ENCODE measurements at places on chromosomes 5 and 9. TPM values are rescaled to one million over a fixed set of nuclear protein-coding genes. Genes with fewer than 3 reads are reported as not detected.

Gene MAMDC4
- total RNA-seq, result 15.9 TPM

Gene MAMDC2
- total RNA-seq, result not detected

Gene RALGPS1
- 2.4 TPM for total RNA-seq

Gene SLC4A9
- total RNA-seq, result 0.12 TPM

Gene RBM18
- total RNA-seq, result 25.8 TPM

Gene RAPGEF1
- 59.9 TPM for total RNA-seq

Gene PCDHB16
- not detected for total RNA-seq

Gene TAF1L
- not detected for total RNA-seq

DNA sequence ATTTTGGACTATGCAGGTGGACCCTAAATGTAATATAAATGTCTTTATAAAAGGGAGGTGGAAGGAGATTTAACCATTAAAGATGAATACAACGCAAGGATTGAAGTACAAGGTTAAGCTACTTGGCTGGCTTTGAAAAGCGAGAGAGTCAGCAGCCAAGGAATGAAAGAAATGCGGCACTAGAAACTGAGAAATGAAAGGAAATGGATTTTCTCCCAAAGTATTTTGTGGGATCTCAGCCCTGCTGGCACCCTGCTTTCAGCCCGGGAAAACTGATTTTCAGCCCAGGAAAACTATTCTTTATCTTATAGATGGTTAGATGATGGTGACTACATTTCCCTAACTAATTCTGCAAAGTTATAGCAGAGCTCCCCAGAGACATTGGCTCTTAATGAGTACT, 1349.6 kb upstream of the C9orf72 start:
- H3K36me3 ChIP-seq, result no peaks in the 10 kb centered on the region
- no peaks in the 10 kb centered on the region for H3K4me1 ChIP-seq
- no peak overlapping the region for H3K4me3 ChIP-seq
- DNase-seq, result no peak
- no peaks in the 10 kb centered on the region for H3K27me3 ChIP-seq
- H3K27ac ChIP-seq, result no peak overlapping the region

DNA sequence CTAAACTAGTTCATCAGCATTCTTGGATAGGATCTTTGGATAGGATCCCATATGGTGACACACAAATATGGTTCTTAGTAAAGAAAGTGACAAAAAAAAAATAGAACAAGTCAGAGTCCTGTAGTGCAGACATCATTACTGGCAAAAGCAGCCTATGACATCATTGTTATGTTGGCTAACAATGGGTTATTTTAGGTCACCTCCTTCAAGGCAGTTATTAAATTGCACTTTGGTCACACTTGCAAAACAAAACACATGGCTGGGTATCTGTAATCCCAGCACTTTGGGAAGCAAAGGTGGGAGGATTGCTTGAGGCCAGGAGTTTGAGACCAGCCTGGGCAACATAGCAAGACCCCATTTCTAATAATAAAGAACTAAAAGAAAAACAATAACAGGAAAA, 185.9 kb downstream of the KIAA0825 start:
- H3K4me1 ChIP-seq, result no peaks in the 10 kb centered on the region
- no peak overlapping the region for H3K4me3 ChIP-seq
- H3K27me3 ChIP-seq, result no peaks in the 10 kb centered on the region
- H3K27ac ChIP-seq, result no peak overlapping the region
- DNase-seq, result no peak
- H3K36me3 ChIP-seq, result peaks cover 2% of the 10 kb centered on the region

DNA sequence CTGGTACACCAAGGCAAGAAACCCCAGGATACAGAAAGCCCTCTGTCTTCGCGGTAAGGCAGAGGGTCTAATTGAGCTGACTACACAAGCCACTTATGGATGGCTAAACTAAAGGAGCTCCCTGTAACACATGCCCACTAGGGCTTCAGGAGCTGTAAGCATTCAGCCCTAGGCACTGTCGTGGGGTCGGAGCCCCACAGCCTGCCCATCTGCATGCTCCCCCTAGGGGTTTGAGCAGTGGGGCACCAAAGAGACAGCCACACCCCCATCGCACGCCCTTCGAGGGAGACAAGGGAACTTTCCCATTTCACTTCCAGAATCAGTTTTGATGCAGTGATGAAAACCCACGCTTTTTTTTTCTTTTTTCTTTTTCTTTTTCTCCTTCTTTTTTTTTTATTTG, 11.0 kb upstream of the MTMR12 start:
- no peaks in the 10 kb centered on the region for H3K36me3 ChIP-seq
- H3K4me3 ChIP-seq, result no peak overlapping the region
- no peak for DNase-seq
- no peak overlapping the region for H3K27ac ChIP-seq

GRCh38 chr9:117454711-117455110, 39.9 kb upstream of the ASTN2 start:
- no peak for DNase-seq
- H3K4me1 ChIP-seq, result no peaks in the 10 kb centered on the region
- H3K27ac ChIP-seq, result no peak overlapping the region
- H3K36me3 ChIP-seq, result no peaks in the 10 kb centered on the region

GRCh38 chr5:90558344-90559192, at the start of gene ADGRV1:
Gene ADGRV1, plus strand, starts transcription at chr5:90558797. Its CDS starts 99 bp downstream, at chr5:90558896.
- H3K4me1 ChIP-seq, result peaks cover 9% of the 10 kb centered on the region
- H3K4me3 ChIP-seq, result peak within 1 kb of the TSS; percentile 50
- DNase-seq, result no peak
- H3K27me3 ChIP-seq, result peaks cover 54% of the 10 kb centered on the region
- no peak within 1 kb of the TSS for H3K27ac ChIP-seq

DNA sequence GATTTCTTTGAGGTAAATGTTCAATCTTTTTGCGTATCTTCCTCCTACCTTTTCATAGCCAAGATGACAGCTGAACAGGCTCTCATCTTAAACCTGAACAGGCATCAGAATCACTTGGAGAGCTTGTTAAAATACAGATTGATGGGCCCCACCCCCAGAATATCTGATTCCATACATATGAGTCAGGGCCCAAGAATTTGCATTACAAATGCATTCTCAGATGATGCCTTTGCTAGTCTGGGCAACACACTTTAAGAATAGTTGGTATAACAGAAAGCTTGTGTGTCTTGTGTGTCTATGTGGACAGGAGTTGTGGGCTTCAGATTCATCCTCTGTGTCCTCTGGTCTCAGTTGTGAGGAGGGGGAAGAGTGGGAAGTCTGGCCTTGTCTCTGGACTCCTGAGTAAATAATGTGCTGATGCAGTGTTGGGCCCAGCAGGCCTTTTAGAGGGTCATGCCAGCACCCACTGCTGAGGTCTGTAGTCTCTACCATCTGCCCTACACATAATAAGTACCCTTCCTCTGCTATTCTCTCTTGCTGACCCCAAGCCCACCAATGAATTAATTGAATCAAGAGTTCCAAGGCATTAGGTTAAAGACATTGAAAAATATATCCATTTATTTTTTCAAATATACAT, 43.1 kb downstream of the PTCD2 start:
- no peaks in the 10 kb centered on the region for H3K27me3 ChIP-seq
- H3K36me3 ChIP-seq, result peaks cover 32% of the 10 kb centered on the region
- H3K4me3 ChIP-seq, result no peak overlapping the region

DNA sequence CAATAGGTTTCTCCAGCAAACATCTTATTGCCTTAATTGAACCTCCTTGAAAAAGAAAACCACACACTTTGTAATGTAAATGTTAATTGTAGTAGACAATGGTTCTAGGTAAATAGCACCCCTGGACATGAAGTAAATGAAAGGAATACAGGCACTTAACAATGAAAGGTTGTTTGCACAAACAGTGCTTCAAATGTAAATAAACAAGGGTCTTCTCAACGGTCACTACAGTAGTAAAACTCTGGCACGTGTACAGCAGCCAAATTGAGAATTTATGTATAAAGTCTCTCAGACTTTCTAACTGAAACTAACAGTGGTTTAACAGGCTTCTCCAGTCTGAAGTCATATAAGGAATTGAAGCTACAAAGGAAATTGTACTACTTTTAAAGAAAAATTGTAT, 218.3 kb downstream of the MEF2C start:
- H3K36me3 ChIP-seq, result peaks cover 2% of the 10 kb centered on the region
- no peak for DNase-seq
- H3K4me1 ChIP-seq, result peaks cover 31% of the 10 kb centered on the region
- no peak overlapping the region for H3K4me3 ChIP-seq
- H3K27ac ChIP-seq, result no peak overlapping the region

DNA sequence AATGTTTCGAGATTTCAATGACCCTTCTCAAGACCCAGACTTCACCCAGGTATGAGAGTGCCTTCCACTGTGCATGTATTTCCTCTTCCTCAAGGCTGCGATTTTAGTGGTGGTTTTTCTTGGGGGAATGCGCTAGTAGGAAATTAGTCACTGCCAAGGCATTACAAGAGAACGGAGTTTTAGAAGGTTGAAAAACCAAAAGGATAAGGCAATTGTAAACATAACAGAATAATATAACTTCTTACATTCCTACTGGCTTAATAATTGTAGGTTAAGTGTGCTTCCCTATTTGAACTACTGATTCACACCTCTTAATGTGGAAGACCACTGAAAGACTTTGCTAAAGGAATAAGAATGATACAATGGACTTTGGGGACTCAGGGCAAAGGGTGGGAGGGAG, 38.9 kb downstream of the ACO1 start:
- H3K4me3 ChIP-seq, result no peak overlapping the region
- peaks cover 7% of the 10 kb centered on the region for H3K36me3 ChIP-seq
- no peak overlapping the region for H3K27ac ChIP-seq
- H3K4me1 ChIP-seq, result peaks cover 3% of the 10 kb centered on the region

- no peaks in the 10 kb centered on the region for H3K27me3 ChIP-seq
- peaks cover 6% of the 10 kb centered on the region for H3K4me1 ChIP-seq
- H3K4me3 ChIP-seq, result no peak overlapping the region
- H3K36me3 ChIP-seq, result no peaks in the 10 kb centered on the region
These were observed 228.0 kb upstream of the KIF2A start for GRCh38 chr5:62077823-62078550.

DNA sequence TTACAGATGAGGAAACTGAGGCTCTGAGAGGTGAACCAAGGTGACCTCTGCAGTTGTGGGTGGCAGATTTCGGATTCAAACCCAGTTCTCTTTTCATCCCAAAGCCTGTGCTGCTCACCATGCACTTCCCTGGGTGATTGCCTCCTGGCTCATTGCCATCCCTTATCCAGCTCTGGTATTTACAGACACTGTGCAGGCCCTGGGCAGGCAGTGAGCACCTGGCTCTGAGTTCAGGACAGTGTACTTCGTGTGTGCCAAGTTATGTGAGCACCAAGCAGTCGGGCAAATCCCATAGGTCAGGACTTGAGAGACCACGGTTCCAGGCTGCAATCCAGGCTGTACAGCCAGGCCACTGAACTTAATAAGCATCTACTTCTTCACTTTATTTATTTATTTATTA, 1.4 kb downstream of the LRSAM1 start:
- peaks cover 46% of the 10 kb centered on the region for H3K36me3 ChIP-seq
- H3K27me3 ChIP-seq, result no peaks in the 10 kb centered on the region
- H3K27ac ChIP-seq, result no peak overlapping the region
- no peak for DNase-seq
- peaks cover 30% of the 10 kb centered on the region for H3K4me1 ChIP-seq

GRCh38 chr9:88880199-88880598, 111.1 kb upstream of the S1PR3 start:
- H3K4me3 ChIP-seq, result no peak overlapping the region
- no peak overlapping the region for H3K27ac ChIP-seq
- DNase-seq, result no peak
- H3K36me3 ChIP-seq, result peaks cover 2% of the 10 kb centered on the region

GRCh38 chr5:63170486-63170885, 591.9 kb downstream of the LRRC70 start:
- no peaks in the 10 kb centered on the region for H3K36me3 ChIP-seq
- H3K27me3 ChIP-seq, result no peaks in the 10 kb centered on the region
- H3K4me1 ChIP-seq, result no peaks in the 10 kb centered on the region

DNA sequence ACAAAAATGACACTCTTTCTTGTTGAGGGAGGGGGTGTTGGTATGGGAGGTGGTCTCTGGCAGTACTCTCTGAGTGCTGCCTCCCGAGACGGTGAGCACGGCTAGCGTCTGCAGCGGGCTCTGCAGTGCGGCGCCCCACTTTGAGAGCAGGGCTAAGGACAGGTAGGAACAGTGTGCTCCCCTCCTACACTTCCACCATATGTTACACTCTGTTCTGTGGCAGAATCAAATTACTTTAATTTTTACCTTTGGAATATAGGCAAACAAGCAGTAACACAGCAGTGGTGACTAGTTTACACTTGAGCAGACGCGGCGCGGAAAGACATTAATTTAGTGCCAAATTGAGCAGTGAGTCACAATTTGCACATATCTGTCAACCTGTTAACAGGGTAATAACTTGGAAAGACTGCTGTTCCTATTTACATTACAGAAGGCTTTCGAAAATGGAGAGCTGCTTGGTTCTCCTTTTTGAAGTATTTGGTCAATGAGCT, 136.3 kb downstream of the MED27 start:
- no peak for DNase-seq
- no peak overlapping the region for H3K4me3 ChIP-seq
- no peaks in the 10 kb centered on the region for H3K27me3 ChIP-seq
- no peaks in the 10 kb centered on the region for H3K4me1 ChIP-seq

GRCh38 chr5:119427060-119427459, 25.2 kb upstream of the HSD17B4 start:
- H3K27ac ChIP-seq, result no peak overlapping the region
- no peak overlapping the region for H3K4me3 ChIP-seq
- no peaks in the 10 kb centered on the region for H3K4me1 ChIP-seq
- H3K27me3 ChIP-seq, result no peaks in the 10 kb centered on the region
- H3K36me3 ChIP-seq, result no peaks in the 10 kb centered on the region

- no peaks in the 10 kb centered on the region for H3K27me3 ChIP-seq
- H3K4me1 ChIP-seq, result no peaks in the 10 kb centered on the region
- H3K4me3 ChIP-seq, result no peak overlapping the region
These were observed 12.8 kb downstream of the SURF6 start for GRCh38 chr9:133323211-133323610.

- no peak for DNase-seq
- H3K27ac ChIP-seq, result no peak overlapping the region
- H3K36me3 ChIP-seq, result no peaks in the 10 kb centered on the region
These were observed 117.8 kb upstream of the MINAR2 start for GRCh38 chr5:129630101-129630500.

- H3K4me1 ChIP-seq, result peaks cover 81% of the 10 kb centered on the region
- peak overlapping the region; percentile 18 for H3K27ac ChIP-seq
These were observed 7.4 kb downstream of the SMARCA2 start for GRCh38 chr9:2022560-2022959.

DNA sequence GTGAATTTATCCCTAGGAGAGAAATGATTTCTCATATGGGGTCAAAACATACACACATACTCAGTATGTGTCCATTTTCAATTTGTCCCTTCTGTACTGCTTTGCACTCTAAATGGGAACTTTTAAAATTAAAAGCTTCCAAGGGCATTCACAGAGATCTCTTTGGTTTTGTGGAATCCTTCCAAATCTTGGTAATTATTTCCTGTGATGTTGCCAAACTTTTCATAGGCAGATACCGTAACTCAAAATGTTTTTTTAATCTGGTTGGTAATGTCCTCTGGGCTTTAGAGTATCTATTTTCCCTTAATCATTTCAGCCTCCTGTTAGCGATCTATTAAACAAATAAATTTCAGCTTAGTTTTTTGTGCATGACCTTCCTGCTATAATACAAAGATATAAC, 282.4 kb downstream of the ARHGEF28 start:
- H3K27me3 ChIP-seq, result peaks cover 12% of the 10 kb centered on the region
- no peak overlapping the region for H3K27ac ChIP-seq
- H3K4me3 ChIP-seq, result no peak overlapping the region
- H3K36me3 ChIP-seq, result no peaks in the 10 kb centered on the region

DNA sequence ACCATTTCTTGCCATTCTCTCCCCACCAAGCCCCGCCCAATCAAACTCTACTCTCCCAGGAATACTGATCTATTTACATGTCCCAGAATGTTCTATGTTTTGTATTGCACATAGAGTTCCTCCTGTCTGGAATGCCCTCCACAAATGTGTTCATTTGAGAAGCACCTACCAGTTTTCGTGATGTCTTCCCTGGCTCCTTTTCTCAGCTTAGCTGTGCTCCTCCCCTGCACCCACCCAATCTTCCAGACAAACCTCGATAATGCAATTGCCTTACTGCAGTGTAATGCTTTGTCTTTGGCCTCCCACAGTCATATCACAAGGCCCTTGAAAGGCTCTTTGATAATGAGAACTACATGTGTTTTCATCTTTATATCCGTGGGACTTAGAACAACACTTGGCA, 214.5 kb upstream of the ANKRD55 start:
- DNase-seq, result no peak
- H3K4me3 ChIP-seq, result no peak overlapping the region
